ENCODE measurements at places on chromosomes 3 and 15.

- DNase-seq = no peak
Measured at GRCh38 chr15:88606070-88606794, 14.9 kb upstream of the AEN start.

GRCh38 chr3:142536519-142536918, 42.0 kb downstream of the ATR start:
- DNase-seq = no peak

DNA sequence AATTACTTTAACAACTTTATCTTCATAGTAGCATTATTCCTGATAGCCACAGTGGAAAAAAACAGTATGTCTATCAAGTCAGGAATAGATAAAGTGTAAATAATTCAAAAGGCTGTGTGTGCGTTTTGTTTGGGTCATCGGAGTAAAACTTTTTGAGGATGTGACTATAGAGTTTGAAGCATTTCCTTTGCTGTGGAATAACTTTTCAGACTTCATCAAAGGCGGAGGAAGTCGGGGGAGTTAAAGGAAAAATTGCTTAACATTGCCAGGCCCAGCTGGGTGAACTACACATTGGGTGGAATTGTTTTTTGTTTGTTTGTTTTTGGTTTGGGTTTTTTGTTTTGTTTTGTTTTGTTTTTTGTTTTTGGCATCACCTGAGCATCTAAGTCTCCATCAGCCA, 70.4 kb upstream of the CRTC3 start:
- no peak for DNase-seq

GRCh38 chr3:69647511-69648110, 91.7 kb upstream of the MITF start:
- DNase-seq = no peak

DNA sequence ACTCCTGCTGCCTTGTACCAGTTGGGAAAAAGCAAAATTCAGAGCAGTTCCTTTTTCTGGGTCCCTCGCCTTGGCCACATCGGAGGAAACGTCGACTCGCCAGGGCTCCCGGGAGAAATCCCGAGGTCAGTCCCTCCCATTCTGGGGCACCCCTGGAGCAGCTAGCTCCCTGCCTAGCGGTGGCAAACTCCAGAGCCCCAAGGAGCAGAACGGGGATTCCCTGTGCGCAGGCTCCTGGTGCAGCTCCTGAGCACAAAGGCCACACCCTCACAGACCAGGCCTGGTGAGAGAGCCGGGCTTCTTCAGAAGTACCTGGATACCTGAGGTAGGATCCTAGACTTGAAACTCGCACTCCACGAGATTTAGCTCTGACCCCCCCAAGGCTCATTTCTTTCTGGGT, 2.6 kb downstream of the LRRC3B start:
- no peak for DNase-seq

- no peak for DNase-seq
Measured at GRCh38 chr15:92098869-92099268, 245.4 kb downstream of the SLCO3A1 start.

DNA sequence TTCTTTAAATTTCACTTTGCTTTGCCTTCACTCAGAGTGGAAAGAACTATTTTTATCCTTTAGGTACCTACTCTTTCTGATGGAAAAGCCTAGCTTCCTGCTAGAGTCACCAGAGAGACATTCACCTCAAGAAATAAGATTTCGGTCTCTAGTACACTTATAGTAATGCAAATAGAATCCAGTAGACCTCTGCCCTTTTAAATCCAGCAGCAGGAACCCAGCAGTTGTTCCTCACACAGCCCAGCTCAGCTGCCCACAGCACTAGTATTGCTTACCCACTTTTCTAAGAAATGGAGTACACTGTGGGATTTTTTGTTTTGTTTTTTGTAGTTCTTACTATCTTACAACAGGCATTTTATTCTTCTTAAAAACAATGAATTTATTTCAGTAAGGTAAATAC, 497.0 kb upstream of the CCDC54 start:
- DNase-seq = no peak

DNA sequence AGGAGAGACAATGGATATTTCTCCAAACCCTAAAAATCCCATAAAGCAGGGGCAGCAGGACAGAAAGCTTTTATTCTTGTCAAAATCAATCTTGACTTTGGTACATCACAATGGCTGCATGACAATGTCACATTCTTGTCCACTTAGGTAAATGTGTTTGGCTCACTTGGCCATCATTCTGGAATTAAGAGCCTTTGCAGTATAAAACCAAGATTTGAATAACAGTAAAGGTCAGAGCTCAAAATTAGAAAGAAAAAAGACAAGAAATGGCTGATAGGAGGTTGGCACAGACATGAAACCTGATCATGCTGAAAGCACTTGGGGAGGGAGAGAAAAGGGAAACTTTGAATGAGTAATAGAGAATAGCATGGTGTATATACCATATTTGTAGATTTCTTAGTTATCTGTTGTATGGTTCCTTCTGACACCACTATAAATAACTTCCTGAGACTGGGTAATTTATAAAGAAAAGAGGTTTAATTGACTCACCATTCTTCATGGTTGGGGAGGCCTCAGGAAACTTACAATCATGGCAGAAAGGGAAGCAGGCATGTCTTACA, 158.5 kb upstream of the SGO1 start:
- no peak for DNase-seq

DNA sequence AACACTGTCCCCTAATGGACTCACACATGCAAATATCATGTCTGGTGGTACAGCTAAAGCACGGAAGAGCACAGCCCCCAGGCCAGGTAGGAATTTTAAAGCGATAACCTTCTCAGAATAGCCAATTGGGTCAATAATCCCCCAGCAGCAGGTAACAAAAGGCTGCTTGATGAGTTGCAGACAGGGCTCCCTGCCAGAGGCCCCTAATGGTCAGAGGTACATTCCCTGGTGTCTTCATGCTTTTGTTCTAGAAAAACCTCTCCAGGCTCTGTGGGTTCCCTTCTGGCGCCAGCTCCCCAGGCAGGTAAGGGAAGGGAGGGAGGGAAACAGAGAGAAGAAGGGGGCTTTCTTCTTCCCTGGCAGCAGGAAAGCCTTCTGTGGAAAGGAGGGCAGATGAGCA, 43.4 kb upstream of the PRTG start:
- DNase-seq = no peak

DNA sequence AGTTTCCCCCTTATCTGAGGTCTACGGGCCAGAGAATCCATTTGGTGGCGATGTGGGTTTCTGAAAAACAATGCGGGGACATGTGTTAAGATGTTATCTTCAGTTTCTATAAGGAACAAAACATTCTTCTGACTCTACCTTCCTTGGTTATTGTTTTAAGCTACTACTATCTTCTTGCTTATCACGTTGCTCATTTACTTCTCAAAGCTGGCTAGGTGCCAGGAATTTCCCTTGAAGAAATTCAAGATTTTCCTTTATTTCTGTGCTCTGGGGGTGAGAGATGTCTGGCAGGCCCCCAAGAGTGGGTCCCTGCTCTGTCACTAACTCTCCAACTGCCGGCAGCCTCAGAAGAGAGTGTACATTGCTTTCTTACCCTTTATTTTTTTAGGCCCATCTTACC, 119.8 kb downstream of the RYR3 start:
- no peak for DNase-seq

DNA sequence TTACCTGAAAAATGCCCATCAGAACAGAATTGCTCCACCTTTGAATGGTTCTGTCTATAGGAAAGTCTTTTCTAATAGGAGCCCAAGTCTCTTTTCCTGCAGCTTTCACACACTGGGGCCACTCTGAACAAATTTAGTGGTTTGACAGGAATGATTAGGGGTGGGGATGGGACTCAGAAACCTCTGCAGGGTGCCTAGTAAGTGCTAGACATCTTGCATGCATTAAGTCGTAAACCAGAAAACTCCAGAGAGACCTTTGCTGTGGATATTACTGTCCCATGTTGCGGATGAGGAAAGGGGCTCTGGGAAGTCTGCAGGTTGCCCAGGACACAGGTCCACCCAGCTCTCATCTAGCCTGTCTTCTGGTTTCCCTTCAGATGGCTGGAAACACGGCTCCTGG, 189.7 kb downstream of the OPA1 start:
- DNase-seq = no peak

- DNase-seq = no peak
Measured at GRCh38 chr15:88467935-88468528, 524 bp downstream of the MRPS11 start.

GRCh38 chr3:62534326-62534725, 161.0 kb upstream of the FEZF2 start:
- no peak for DNase-seq

GRCh38 chr15:46304321-46304720, 669.5 kb downstream of the SQOR start:
- no peak for DNase-seq

GRCh38 chr3:8279476-8279875, 222.1 kb upstream of the LMCD1 start:
- DNase-seq = no peak

DNA sequence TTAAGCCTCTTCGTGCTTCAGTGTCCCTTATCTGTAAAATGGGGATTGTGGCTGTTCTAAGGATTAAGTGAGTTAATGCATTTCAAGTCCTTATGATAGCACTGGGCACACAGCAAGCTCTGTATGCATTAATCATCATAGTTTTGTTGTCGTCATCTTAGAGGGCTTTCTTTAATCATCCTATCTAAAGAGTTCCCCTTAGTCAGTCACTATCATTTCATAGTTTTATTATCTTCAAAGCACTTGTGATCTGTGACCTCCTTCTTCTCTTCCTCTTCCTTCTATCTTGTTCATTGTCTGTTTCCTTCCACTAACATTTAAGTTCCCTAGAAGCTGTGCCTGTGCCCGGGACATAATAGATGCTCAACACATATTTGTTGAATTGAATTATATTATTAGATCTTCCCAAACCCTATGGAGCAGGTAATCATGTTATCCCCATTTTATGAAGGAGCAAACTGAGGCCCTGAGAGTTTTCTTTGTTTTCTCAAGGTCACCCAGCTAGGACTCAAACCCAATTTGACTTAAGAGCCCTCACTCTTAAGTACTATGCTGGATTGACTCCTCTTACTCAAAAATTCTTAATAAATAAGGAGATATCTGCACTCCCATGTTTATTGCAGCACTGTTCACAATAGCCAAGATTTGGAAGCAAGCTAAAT, 24.1 kb downstream of the DUOX2 start:
- no peak for DNase-seq

DNA sequence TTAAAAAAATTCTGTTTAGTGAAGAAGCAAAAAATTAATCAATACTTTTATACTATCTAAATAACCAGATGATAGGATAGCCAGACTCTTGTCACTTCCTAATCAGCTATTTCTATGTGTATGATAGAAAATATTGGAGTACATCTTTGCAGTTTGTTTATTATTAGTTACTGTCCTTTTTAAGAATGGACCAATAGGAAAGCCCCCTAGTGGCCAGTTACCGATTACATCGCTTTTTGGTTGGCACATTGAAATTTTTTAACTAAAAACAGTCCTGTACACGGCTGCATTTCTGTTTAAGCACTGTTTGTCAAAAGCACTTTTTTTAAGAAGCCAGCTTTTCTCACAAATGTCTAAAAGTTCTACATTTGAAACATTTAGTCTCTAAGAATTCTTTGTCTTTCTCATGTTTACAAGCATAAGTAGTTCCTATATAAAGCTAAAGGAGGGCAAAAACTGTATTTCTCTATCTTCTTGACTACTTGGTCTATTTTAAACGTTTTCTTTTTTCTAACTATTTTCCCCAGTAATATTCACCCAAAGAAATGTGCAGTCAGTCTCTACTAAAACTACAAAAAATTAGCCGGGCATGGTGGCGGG, 253.2 kb upstream of the LRTM1 start:
- DNase-seq = no peak

DNA sequence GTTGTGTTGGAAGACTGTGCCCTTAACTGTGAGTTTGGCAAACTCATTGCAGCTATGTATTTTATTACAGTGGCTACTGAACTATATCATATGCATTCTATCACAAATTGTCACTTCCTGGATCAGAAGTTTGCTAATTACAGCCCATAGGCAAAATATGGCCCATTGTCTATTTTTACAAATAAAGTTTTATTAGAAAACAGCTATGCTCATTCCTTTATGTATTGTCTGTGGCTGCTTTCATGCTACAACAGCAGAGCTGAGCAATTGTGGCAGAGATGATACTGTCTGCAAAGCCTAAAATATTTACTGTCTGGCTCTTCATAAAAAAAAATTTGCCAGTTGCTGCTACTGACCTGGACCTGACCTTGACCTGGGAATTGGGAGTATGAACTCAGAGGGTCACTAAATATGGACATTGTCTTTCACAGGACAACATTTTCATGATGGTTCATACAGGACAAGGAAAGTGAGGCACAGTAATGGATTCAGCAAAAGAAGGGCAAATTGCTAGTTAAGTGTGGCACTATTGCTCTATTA, 316.9 kb downstream of the ZNF621 start:
- DNase-seq = no peak
